Vagina (tissue), 2 donors: ENCODE measurements at places on chromosomes 7 and 10. TPM values are rescaled to one million over a fixed set of nuclear protein-coding genes. Genes with fewer than 3 reads are reported as not detected.

- no peaks in the 10 kb centered on the region for H3K36me3 ChIP-seq
- H3K4me1 ChIP-seq = peaks cover 6% of the 10 kb centered on the region
- no peak overlapping the region for H3K4me3 ChIP-seq
Observed at GRCh38 chr7:68185631-68186456, 1189.2 kb downstream of the TYW1 start.

DNA sequence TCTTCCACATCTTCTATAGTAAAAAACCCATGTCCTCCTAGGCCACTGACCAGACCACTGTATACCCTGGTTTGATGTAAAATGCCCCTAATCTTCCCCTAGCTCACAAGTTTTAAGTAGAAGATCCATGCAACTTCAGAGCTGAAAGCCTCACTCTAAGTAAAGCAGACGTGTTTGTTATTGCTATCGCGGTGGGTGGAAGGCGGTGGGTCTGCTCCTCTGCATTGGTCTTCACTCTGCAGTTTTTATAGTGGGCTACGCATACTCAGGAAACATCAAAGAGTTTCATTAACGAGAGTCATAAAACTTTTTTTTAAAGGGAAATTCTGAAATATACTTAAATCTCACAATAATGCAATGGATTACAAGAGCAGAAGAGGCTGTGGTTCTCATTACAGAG lies 91.7 kb downstream of the ATE1 start:
- DNase-seq = no peak
- no peaks in the 10 kb centered on the region for H3K27me3 ChIP-seq
- H3K36me3 ChIP-seq = no peaks in the 10 kb centered on the region
- H3K27ac ChIP-seq = no peak overlapping the region

- no peaks in the 10 kb centered on the region for H3K27me3 ChIP-seq
- no peaks in the 10 kb centered on the region for H3K36me3 ChIP-seq
- DNase-seq = no peak
Observed at GRCh38 chr7:157406971-157407370, 70.2 kb downstream of the DNAJB6 start.

EPHB6 gene
- 68.3 TPM for total RNA-seq

AGR2 gene
- not detected for total RNA-seq

TET1 gene
- total RNA-seq = 3.2 TPM

DNA sequence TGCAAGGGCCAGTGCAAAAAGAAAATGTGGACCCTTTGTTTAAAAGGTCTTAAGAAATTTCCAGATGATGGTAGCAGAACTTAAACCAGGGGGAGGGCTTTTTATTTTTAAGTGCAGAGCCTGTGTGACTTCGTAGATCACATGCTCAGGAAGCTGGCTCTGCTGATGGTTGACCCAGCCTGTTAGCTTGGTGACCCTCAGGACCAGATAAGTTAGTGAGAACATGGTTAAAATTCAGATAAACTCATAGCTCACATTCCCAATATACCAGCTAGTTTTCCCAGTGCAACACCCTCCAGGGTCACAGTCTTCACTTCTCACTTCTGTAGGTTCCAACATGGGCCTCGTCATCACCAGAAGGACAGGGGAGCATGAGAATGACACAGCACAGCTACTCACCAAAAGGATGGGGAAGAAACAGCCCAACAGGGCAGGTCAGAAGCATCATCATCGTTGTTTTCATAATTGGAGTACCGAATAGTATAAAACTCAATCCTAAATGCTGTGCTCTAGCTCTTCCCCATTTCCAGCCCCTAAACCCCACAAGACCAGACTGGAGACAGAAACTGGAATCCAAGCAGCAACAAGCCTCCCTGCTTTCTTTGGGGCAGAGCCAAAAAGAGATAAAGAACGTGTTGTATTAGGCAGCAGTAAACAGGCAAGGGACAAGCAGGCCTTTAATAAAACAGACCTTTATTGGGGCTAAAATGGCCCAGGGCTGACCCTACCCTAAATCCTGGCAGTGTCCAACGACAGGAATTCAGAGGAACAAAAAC lies 102.2 kb upstream of the ANKRD1 start:
- H3K27ac ChIP-seq = peak overlapping the region; percentile 30
- H3K36me3 ChIP-seq = no peaks in the 10 kb centered on the region
- peaks cover 24% of the 10 kb centered on the region for H3K4me1 ChIP-seq
- no peak for DNase-seq
- H3K27me3 ChIP-seq = no peaks in the 10 kb centered on the region
- peak overlapping the region; percentile 2 for H3K4me3 ChIP-seq

- H3K27ac ChIP-seq = peak overlapping the region; percentile 64
- DNase-seq = no peak
- no peaks in the 10 kb centered on the region for H3K27me3 ChIP-seq
- no peak overlapping the region for H3K4me3 ChIP-seq
Observed at GRCh38 chr10:61835069-61835945, 66.2 kb upstream of the ARID5B start.

- H3K27me3 ChIP-seq = no peaks in the 10 kb centered on the region
- no peaks in the 10 kb centered on the region for H3K36me3 ChIP-seq
- H3K4me3 ChIP-seq = no peak overlapping the region
- no peak overlapping the region for H3K27ac ChIP-seq
Observed at GRCh38 chr7:38881015-38881414, 28.0 kb downstream of the VPS41 start.

DNA sequence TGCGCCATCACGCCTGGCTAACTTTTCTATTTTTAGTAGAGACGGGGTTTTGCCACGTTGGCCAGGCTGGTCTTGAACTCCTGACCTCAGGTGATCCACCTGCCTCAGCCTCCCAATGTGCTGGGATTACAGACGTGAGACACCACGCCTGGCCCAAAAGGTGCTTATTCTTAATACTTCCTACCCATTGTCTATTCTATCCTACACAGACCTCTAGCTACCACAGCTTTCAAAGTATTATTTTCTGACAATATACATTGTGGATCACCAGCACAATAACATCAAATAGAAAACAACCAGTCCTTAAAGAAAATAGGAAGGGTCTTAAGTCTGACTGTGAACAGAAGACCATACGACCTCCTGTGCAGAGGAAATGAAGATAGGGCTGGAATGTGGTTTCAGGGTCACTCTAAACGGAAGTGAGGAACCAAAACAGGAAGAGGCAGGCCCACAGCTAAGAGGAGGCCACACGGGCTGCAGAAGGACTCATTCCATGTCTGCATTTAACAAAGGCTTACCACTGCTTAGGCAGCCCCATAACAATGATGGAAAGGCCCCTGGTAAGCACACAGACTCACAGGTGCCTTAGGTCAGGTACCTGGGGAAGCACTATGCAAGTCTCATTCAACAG lies 115.2 kb downstream of the ZFAND4 start:
- DNase-seq = no peak
- H3K27ac ChIP-seq = no peak overlapping the region
- H3K4me1 ChIP-seq = no peaks in the 10 kb centered on the region
- H3K27me3 ChIP-seq = no peaks in the 10 kb centered on the region
- no peaks in the 10 kb centered on the region for H3K36me3 ChIP-seq

GRCh38 chr10:7519351-7519750 lies 108.5 kb upstream of the SFMBT2 start:
- DNase-seq = no peak
- no peaks in the 10 kb centered on the region for H3K27me3 ChIP-seq
- H3K36me3 ChIP-seq = no peaks in the 10 kb centered on the region
- H3K4me1 ChIP-seq = no peaks in the 10 kb centered on the region

GRCh38 chr7:99369767-99370391 lies 4.7 kb upstream of the ARPC1B start:
- DNase-seq = no peak
- no peaks in the 10 kb centered on the region for H3K27me3 ChIP-seq
- H3K4me1 ChIP-seq = peaks cover 5% of the 10 kb centered on the region
- H3K27ac ChIP-seq = no peak overlapping the region
- H3K4me3 ChIP-seq = no peak overlapping the region

DNA sequence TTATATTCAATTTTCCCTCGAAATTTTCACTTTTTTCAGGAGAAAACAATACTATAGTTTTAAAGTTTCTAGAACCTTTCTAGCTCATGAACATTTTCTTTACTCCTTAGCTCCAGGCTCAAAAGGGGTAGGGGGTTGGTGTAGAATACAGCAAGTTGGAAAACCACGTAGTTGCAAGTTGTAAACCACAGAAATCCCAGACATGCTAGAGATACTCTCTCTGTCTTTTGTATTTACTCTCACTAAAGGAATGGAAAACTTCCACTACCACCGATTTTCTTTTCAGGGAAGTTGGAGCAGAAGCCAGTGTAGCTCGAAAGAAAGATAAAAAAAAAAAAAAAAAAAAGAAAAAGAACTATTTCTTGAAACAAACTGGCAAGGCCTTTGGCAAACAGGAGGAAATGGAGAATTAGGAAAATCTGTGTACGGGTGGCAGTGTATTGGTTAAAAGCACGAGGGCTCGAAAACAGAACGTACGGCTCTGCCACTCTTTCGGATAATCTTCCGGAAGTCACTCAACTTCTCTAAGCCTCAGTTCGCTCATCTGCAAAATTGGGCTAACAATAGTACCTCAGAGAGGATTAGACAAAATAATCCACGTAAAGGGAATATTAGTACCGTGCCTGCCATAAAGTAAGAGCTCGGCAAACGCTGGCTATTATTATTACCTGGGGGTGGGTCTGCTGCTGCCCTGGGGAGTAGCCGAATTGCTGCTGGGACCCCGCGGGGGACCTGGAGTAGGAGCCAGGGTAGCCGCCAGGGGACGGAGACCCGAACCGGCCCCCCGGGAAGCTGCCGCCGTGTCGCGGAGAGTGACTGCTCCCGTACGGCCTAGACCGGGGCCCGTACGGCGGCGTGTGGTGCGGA lies 628 bp downstream of the MPLKIP start:
- peak overlapping the region; percentile 85 for H3K4me3 ChIP-seq
- peak overlapping the region; percentile 89 for H3K27ac ChIP-seq
- H3K36me3 ChIP-seq = no peaks in the 10 kb centered on the region
- no peak for DNase-seq
- H3K27me3 ChIP-seq = no peaks in the 10 kb centered on the region

DNA sequence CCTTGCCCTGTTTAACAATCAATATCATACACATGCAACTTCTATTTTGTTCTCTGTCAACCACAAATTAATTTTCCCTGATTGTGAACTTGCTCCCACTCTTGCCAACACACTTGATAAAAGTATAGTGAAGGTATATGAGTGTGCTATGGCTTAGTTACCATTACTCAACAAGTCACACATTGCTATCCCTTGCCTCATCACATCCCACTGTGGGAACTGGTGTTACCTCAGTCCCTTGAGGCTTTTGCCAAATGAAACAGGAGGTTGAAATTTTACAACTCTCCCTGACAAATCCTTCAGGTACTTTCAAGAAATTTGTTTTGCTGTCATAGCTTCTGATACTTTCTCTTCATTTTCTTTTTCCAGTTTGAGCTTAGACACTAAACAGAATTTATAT lies 472.5 kb upstream of the SEMA3D start:
- H3K4me1 ChIP-seq = no peaks in the 10 kb centered on the region
- H3K27ac ChIP-seq = no peak overlapping the region
- no peaks in the 10 kb centered on the region for H3K27me3 ChIP-seq
- no peak for DNase-seq
- H3K36me3 ChIP-seq = no peaks in the 10 kb centered on the region

- H3K27ac ChIP-seq = no peak overlapping the region
- no peaks in the 10 kb centered on the region for H3K4me1 ChIP-seq
- peak; percentile 14 for DNase-seq
- no peaks in the 10 kb centered on the region for H3K36me3 ChIP-seq
Observed at GRCh38 chr7:156222611-156223010, 410.3 kb upstream of the SHH start.

DNA sequence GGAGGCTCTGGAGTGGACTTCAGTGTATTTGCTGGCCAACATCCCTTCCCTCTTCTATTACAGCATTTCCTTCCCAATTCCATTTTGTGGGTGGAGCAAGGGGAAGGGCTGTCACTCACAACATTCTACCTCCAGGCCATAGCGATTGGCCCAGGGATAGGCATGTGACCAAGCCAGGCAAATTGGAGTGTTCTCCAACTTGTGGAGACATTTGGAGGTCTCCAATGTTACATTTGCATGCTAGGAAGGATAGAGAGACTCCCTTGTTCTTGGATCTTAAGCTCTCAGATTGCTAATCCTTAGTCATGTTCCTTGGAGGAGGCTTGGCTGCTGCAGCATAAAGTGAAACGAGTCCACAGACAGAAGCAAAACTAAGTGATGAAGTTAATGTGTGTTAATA lies 95.6 kb upstream of the KIF5B start:
- H3K4me3 ChIP-seq = no peak overlapping the region
- H3K27ac ChIP-seq = no peak overlapping the region
- peaks cover 11% of the 10 kb centered on the region for H3K4me1 ChIP-seq

DNA sequence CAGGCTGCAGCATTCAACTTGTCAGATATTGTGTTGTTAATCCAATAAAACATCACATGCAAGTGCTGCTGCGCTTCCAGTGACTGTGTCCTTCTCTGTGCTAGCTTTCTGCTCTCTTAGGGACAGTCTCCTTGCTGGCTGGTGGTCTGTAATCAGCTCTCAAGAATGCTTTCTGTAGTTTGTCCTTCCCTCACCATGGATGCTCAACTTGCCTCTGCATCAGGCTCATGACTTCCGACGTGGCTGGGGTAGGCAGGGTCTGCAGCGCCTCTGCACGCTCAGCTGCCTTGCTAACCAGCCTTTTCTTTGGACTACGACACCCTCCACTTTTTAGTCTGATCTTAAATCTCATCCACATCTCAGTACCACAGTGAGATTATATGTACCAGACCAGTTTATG lies 58.3 kb downstream of the MMRN2 start:
- H3K27ac ChIP-seq = peak overlapping the region; percentile 50
- no peaks in the 10 kb centered on the region for H3K27me3 ChIP-seq
- H3K36me3 ChIP-seq = peaks cover 6% of the 10 kb centered on the region

- no peak overlapping the region for H3K4me3 ChIP-seq
- H3K4me1 ChIP-seq = no peaks in the 10 kb centered on the region
- no peaks in the 10 kb centered on the region for H3K27me3 ChIP-seq
- no peak for DNase-seq
- H3K27ac ChIP-seq = no peak overlapping the region
- H3K36me3 ChIP-seq = no peaks in the 10 kb centered on the region
Observed at GRCh38 chr7:30877015-30877769, 34.5 kb upstream of the AQP1 start.

DNA sequence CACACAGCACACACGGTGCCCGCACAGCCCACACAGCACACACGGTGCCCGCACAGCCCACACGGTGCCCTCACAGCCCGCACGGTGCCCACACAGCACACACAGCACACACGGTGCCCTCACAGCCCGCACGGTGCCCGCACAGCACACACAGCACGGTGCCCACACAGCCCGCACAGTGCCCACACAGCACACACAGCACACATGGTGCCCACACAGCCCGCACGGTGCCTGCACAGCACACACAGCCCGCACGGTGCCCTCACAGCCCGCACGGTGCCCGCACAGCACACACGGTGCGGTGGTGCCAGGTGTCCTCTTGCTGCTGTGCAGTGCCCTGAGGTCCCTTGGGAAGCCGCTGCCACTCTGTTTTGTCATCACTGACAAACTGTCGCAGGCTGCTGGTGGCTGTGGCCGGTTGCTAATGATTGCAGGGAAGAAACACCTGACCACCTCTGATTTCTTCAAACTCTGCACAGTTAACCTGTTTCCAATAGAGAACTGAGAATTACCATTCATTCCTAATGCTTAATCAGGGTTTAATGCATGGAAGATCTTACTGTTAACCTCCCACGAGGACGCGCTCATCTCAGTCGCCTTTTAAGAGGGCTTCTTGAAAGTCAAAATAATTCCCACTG lies 66.9 kb downstream of the GLRX3 start:
- no peaks in the 10 kb centered on the region for H3K27me3 ChIP-seq
- H3K36me3 ChIP-seq = no peaks in the 10 kb centered on the region
- no peaks in the 10 kb centered on the region for H3K4me1 ChIP-seq
- H3K4me3 ChIP-seq = no peak overlapping the region
